HS-5 (cell line): ENCODE measurements at places on chromosomes 4 and X.

GRCh38 chr4:39067451-39067850, 5.4 kb downstream of the KLHL5 start:
- no peak for DNase-seq

- no peak for DNase-seq
Measured at GRCh38 chr4:132493476-132493875, 655.6 kb upstream of the PCDH10 start.

GRCh38 chrX:120575379-120576114, 14.8 kb upstream of the CUL4B start:
- DNase-seq = no peak

GRCh38 chr4:55980725-55981124, 32.0 kb downstream of the CEP135 start:
- DNase-seq = no peak

- no peak for DNase-seq
Measured at GRCh38 chr4:16573206-16573605, 325.2 kb downstream of the LDB2 start.
